ENCODE measurements at places on chromosomes 1 and 21.

GRCh38 chr21:30072496-30072895, 94.1 kb downstream of the CLDN17 start:
- no peak for DNase-seq

- no peak for DNase-seq
Observed at GRCh38 chr1:152959801-152960451, 10.5 kb upstream of the SPRR4 start.

DNA sequence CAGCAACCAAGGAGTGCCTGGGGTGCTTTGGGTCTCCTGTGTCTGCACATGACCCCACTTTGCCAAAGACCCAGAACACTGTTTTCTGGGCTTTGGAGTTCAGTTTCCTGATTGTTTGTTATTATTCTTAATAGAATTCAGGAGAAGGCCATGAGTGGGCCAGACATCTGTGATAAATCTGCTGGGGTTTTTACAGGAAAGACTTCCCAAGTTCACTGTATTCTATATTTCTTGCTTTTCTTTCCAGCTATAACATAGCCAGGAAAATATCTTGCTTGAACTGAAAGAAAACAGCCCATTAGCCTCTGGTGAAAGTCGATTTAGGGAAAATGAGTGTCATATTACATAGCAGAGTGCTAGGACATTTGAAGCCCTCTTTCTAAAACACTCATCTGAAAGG, 345.1 kb upstream of the USP24 start:
- no peak for DNase-seq

DNA sequence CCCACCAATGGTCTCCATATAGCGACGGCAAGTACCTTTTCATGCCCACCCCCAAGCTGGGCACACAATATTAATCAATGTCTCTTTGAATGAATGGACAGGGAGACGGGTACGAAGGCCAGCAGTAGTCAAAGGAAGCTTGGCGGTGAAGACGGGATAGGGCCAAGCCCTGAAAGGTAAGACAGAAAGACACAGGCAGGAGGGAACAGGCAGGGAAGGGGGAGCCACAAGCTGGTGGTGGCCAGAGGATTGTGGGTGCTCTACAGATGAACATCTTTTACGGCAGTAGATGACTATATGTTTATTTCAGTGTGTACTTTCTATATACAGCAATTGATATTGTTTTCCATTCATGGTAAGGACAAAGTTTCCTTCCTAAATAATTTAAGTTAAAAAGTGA, 16.3 kb downstream of the CAPZB start:
- DNase-seq: no peak

DNA sequence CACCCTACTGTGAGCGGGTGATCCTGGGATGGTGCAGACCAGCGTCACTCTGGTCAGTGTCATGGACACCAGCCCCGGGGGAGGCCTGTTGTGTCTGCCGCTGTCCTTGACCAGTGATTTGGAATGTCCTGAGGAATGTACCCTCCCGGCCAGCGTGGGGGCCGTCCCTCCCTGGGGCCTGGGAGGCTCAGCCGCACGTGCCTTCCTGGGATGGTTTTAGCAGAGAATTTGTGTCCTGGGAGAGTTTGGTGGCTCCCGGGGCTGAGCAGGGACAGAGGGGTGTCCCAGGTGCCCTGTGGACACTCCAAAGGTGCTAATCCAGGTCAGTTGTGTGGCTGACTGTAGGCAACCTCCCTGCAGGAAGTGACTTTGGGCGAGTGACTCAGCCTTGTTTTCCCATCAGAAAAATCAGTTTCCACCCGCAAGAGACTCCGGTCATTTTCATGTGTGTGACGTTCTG, 6.2 kb downstream of the ARHGEF16 start:
- DNase-seq: no peak

DNA sequence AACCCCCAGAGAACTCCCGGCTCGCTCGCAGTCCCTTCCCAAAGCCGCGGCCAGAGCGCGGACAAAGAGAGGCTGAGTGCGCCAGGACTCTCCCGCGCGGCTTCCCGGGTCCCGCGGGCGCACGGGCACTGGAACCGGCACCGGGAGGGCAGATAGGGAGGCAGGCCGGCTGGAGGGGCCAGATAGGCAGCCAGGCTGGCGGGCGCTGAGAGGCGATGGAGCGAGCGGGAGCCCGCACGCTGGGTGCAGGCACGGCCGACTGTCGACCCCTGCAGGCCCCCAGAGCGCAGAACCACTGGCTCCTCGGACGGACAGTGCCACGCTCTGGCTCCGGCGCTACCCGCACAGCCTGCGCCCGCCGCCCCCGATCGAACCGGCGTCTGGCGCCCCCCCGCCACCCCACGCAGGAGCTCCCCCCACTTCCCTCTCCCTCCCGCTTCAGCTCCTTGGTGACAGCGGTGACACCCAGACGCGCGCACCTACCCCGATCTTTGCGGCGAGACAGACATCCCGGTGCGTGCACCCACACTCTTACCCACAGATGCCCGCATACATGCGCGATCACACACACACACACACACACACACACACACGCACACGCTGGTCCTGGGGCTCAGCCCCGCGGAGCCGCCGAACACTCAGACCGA, 534 bp downstream of the SLC6A9 start:
- DNase-seq: no peak

DNA sequence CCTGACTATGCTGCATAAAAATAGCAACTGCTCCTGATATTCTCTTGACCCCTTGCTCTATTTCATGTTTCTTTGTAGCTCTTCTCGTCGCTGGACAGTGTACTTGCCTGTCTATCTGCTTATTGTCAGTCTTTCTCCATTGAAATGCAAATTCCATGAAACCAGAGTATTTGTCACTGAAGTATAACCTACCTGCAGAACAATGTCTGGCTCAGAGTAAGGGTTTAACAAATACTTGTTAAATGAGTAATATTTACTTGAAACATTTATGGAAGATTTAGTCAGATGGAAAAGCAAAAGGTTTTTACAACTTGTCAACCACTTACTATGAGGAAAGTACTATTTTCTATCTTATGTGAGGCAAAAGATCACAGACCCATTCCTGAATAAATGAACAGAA, 19.9 kb upstream of the ERICH3 start:
- no peak for DNase-seq

DNA sequence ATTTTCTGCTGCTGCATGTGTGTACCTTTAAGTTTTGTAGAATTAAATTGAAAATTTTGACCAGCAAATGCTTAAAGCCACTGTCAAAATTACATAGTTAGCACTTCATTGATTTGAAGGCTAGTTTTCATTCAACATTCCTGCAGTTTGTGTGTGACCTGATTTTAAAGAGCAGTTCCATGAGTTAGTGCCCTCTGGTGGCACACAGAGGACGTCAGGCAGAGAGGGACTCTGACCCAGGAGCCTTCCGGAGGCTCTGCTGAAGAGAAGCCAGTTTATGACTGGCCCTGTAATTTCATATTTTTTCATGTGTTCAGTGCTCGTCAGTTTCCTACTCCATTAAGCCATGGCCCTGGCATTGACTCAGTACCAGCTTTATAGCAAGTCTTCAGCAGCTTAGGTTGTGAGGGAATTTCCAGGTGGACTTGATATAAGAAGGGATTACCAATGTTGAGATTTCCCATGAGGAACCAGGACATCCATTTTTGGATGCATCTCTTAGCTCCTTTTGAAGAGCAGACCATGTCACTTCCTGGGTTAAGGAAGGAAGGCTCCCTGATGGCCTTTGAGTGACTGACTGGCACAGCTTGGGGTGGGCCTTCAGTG, 104.7 kb downstream of the CAMTA1 start:
- no peak for DNase-seq
